ENCODE measurements at places on chromosomes 12 and 14. TPM values are rescaled to one million over a fixed set of nuclear protein-coding genes. Genes with fewer than 3 reads are reported as not detected.

The KRT85 gene
- total RNA-seq, result not detected

The RND1 gene
- not detected for total RNA-seq

The POTEM gene
- total RNA-seq, result not detected

The JAG2 gene
- 17.3 TPM for total RNA-seq

The PKP2 gene
- 195 TPM for total RNA-seq

The C1R gene
- total RNA-seq, result 191 TPM

The FIGNL2 gene
- total RNA-seq, result 0.24 TPM

GRCh38 chr12:93911396-93911795, 234.2 kb downstream of the CRADD start:
- DNase-seq, result no peak

DNA sequence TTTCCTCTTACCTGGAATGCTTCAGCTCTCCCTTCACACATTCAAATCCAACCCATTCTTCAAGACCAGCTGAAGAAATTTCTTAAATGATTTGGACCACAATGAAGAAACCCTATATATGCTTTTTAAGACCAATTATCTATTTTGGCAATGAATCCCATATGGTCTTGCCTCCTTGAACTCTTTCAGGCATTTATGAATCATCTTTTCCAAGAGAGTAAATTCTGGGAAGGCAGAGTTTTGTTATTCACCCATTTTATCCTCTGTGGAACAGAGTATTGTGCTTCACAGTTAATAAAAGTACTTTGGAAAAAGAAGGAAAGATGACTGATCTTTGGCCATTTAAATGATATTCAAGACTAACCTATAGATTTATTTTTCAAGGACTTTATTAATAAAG, 14.0 kb downstream of the GIT2 start:
- DNase-seq, result no peak

- DNase-seq, result no peak
Observed at GRCh38 chr12:12449533-12450025, 92.7 kb downstream of the BORCS5 start.

DNA sequence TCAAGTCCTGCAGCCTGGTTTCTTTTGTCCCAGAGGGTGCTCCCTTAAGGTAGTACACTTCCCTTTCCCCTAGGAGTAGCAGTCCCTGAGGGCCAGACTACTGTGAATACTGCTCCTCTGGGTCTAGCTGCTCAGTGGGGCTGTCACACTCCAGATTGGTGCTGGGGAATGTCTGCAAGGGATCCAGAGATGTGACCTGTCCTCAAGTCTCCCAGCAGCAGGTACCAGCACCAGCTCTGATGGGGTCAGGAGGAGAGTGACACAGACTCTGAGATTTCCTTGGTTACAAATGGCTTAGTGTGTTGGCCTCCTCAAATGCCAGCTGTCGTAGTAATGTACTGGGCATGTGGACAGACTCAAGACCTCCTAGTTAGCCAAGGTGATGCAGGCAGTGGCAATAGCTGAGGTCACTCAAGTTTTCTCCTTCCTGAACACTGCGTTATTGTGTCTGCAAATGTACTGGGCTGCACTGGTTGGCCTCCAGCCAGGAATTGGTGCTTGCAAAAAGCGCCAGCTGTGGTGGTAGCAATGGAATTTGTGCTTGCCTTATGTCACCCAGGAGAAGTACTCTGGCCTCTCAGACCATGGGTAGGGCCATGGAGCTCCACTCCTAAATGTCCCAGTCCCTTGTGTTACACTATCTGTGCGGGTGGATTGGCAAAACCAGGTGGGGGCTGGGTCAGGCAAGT, 36.4 kb upstream of the AEBP2 start:
- no peak for DNase-seq

- no peak for DNase-seq
Observed at GRCh38 chr12:19412844-19413243, 26.4 kb upstream of the AEBP2 start.

GRCh38 chr12:83527810-83528209, 841.1 kb downstream of the TMTC2 start:
- DNase-seq, result no peak

DNA sequence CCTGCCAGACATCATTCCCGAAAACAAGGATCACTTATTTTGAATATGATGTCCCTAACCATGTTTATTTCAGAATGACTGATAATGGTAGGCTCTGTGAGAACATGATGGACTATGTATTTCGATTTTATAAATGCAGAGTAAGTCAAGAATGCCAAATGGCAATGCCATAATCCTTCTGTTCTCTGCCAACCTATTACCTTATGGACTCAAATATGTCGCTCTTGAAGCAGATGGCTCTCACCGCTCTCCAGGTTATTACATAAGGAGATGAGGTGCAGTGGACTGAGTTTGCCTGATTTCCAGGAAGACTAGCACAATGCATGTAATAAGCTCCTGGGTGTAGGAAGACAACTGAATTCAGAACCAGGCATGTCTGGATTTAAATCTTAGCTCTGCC, 227.2 kb downstream of the BTG1 start:
- no peak for DNase-seq

- no peak for DNase-seq
Observed at GRCh38 chr14:93379831-93380230, 32.8 kb downstream of the COX8C start.

DNA sequence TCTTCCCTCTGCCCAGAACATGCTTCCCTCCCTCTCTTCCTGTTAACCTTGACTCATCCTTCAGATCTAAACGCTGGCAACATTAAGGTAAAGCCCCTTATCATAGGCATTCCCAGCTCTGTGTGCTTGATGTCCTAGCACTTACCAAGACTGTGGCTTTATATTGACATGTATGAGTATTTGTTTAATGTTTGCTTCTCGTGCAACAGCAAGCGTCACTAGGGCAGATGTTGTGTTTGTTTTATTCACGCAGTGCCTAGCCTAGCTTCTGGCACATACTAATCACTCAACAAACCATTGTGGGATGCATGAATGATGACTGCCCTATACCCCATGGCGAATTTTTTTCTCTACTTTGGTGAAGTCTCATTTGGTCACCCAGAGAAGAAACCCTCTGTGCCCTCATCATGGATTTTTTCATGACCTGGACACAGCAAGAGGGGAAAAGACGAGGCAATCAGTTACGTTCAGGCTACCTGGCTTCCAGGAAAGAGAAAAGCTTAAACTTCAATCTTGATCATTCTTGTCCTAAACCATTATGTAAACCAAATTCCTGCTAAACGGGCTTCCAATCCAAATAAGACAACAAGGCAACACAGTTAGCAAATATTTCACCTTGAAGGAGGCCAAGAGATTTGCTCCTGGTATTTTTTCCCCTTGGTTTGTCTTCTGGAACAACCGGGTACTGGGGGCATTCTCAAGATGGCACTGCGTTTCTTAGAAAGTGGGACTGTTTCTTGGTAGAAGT, 47.9 kb upstream of the SOCS2 start:
- no peak for DNase-seq

DNA sequence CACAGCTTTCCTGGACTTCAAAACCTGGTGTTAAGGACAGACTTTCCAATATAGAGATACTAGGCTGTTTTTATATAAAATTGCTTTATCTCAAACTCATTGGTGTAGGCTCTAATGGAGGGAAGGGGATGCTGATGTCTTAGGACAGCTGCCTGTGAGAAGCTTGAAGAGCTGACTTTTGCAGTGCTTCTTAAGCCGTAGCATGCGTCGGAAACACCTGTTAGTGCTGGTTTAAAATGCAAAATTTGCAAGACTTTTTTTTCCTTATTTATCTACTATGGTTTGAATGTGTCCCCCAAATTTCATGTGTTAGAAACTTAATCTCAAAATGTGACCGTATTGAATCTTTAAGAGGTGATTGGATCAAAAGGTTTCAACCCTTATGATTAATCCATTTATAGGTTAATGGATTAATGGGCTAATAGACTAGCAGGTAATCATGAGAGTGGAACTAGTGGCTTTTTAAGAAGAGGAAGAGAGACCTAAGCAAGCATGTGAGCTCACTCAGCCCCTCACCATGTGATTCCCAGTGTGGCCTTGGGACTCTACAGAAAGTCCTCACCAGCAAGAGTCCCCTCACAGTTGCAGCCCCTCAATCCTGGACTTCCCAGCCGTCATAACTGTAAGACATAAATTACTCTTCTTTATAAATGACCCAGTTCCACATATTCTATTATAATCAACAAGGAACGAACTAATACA, 60.9 kb upstream of the FUT8 start:
- no peak for DNase-seq

- DNase-seq, result no peak
Observed at GRCh38 chr14:63174760-63175191, 29.5 kb upstream of the RHOJ start.

DNA sequence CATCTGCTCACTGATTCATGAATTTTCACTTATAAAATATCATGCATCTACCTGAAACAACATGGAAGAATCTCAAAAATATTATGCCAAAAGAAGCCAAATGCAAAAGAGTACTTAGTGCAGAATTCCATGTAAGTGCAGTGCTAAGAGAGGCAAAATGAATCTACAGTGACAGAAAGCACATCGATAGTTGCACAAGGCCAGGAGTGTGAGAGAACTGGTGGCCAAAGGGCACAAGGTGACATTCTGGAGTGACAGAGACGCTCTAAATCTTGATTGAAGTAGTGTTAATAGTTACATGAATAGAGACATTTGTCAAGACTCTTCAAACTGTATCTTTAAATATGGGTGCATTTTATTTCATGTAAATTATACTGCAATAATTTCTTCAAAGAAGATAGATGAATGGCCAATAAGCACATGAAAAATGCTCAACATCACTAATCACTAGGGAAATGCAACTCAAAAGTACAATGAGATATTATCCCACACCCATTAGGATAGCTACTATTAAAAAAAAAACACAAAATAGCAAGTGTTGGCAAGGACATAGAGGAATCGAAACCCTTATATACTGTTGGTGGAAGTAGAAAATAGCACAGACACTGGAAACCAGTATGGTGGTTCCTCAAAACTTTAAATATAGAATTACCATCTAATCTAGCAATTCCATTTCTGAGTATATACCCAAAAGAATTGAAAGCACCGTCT, 71.7 kb upstream of the KICS2 start:
- DNase-seq, result no peak

DNA sequence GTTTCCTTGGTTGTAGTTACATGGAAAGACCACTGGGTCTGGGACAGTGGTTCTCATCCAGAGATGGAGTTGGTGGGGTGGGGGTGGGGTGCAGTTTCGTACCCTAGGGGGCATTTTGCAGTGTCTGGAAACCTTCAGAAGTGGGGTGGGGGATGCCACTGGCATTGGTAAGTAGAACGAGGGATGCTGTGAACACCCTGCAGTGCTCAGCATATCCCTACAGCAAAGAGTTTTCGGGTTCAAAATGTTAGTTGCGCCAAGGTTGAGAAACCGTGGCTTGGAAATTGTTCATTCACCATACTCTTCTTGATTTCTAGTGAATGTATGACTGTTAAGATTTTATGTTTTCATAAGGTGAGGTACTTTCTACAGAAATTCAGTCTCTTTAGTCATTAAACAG, 28.7 kb downstream of the TRAF3 start:
- DNase-seq, result no peak

- no peak for DNase-seq
Observed at GRCh38 chr12:19739195-19739776, 300.0 kb downstream of the AEBP2 start.

- DNase-seq, result no peak
Observed at GRCh38 chr12:14514154-14514842, 53.4 kb downstream of the PLBD1 start.

GRCh38 chr14:101198398-101199027, 295.0 kb upstream of the RTL1 start:
- peak; percentile 36 for DNase-seq

DNA sequence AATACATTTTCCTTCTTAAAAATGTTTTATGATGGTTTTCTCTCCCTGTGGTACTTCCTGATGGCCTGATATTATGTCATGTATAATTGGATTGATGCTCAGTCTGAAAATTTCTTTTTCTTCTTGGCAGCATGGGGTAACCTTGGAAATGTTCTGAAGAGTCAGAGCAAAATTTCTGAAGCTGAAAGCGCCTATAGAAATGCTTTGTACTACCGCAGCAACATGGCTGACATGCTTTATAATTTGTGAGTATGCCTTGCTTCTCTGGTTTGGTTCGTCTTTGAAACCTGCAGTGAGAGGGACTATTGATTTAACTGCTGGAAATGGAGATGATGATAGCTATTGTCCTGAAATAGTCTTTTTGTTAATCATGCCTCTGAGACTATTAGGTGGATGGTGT, 243.6 kb downstream of the TMTC2 start:
- no peak for DNase-seq

- DNase-seq, result no peak
Observed at GRCh38 chr14:75831455-75831854, 150.3 kb downstream of the TGFB3 start.

DNA sequence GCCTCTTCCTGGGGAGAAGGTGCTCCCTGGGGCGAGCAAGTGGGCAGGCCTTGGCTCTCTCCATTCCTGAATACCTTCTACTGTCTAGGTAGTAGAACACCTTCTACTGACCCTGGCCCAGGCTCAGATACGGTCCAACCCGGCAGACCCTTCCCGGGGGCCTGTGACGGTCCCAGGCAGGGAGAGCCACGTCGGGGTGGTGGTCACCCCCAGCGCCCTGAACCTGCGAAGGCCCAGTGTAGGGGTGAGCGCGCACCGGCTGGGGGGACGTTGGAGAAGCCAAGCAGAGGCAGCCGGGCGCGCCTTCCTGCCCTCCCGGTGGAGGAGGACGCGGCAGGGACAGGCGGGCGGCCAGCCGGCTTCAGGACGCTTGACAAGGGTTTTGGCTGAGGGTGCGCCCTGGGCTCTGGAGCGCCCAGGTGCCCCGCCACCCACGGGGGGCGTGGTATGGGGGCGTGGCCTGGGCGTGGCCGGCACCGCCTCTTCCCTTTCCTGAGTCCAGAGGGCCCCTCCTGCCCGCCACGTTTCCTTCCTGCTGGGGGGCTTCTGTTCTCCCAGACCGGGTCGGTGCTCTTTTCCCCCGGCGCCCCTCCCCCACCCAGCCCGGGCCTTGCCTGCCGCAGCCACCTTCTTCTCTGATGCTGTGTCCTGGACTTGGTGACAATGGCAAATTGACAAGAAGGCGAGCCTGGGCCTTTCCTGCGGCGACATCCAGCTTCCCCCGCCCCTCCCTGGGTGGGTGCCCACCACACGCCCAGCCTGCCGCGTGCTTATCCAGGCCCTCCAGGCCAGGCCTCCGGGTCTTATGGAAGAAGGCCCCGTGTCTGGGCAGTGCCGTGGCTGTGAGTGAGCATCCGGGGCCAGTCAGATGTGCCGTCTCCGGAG, 24.5 kb upstream of the PPP1R13B start:
- no peak for DNase-seq

DNA sequence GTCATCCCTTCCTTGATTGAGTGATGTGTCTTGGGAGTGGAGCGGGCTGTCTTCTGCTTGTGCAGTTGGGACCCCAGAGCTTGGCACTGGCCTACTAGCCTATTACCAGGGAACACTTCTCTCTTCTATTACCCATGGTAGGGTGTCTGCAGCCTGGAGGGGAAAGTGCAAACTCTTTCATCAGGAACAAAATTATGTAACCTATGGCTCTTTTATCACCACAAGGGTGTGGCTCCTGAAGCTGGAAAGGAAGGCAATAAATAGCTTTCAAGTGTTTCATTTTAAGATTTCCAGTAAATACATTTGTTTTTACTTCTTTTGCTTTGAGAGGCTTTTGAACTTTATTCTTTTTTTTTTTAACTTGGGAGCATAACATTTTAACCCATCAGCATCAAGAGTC, 349.7 kb upstream of the FAR2 start:
- no peak for DNase-seq
